ENCODE measurements at places on chromosomes 5 and 9.
A peak's percentile ranks its signal among the peaks of the same experiment; 100 is the strongest.

GRCh38 chr5:92332039-92332438 is 948.9 kb upstream of the ARRDC3 start:
- no peak for DNase-seq

GRCh38 chr5:35407697-35408096 is 177.4 kb upstream of the PRLR start:
- no peak for DNase-seq

DNA sequence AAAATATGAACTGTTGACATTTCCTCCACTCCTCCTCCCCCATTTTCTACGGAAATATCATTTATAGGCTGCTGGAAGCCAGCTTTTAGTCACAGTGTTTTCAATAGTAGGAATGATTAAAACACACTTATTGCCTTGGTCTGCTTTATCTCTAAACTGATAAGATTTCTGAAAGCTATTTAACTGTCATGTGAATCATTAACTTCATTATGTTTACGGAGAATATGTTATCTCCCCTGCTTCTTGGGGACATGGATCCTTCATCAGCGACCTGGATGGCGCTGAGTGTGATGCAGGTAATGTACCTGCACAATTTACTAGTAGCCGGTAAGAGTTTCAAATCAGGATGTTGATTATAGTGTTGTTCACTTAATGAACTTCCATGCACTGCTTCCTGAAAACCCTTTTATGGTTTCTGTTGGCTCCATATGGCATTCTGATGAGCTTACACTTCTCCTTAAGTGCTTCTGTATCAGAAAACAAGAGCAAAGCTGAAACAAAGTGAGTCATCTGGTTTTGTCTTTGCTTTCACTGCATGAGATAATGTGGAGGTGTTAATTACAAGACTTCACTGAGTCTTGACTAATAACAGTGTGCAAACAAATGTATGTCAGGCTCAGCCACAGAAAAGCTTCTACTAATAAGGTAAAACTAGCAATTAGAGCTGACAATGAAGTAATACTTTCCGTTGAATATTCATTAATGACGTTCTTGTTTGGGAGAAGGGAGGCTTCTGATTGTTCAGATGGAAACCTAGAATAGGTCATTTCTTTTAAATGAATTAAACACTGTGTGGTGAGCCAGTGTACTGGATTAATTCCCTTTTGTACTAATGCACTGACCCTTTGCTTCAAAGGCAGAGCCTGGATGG is 162.4 kb upstream of the ZNF608 start:
- peak; percentile 38 for DNase-seq

GRCh38 chr5:15821506-15821905 is 321.5 kb downstream of the FBXL7 start:
- no peak for DNase-seq

DNA sequence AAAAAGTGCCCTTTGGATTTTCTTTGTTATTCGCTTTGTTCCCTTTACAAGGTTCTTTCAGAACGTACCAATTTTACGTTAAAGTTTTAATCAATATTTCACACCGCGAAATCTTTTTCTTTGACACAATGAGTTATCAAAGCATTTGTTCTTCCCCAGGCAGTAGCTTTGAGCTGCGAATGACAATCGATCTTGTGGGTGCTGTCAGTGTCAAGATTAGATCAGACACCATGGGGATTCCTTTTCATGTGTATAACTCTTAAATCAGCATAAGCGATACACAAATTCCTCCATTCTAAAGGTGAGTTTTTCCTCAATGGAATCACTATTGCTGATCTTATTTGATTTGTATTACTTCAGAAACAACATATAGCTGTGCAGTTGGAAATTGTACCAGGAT is 145.5 kb downstream of the ST8SIA4 start:
- DNase-seq = no peak

- DNase-seq = no peak
Observed at GRCh38 chr5:135186662-135187522, 152.9 kb upstream of the PITX1 start.

GRCh38 chr5:92527311-92528078 is 1053.5 kb downstream of the NR2F1-AS1 start:
- DNase-seq = no peak

- DNase-seq = no peak
Observed at GRCh38 chr9:92760494-92760893, 4.1 kb downstream of the BICD2 start.

- DNase-seq = no peak
Observed at GRCh38 chr9:97847474-97848214, 5.4 kb upstream of the FOXE1 start.

DNA sequence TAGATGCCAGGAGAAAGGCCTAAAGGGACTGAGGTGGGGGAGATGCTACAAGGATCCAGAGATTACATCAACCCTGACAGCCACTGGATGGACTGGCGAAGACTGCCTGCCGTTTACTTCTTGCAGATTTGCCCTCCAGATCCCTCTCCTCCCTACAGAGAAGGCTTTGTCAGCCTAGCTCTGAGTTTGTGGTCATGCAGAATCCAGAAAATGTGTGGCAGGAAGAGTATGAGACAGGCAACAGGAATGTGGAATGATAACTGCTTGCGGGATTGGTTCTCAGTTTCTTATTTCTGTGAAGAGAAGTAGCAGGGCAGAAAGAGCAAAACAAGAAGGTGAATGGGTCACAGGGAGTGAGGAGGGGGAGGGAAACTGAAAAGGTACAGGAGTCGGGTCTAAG is 129.6 kb downstream of the TLE1 start:
- no peak for DNase-seq

DNA sequence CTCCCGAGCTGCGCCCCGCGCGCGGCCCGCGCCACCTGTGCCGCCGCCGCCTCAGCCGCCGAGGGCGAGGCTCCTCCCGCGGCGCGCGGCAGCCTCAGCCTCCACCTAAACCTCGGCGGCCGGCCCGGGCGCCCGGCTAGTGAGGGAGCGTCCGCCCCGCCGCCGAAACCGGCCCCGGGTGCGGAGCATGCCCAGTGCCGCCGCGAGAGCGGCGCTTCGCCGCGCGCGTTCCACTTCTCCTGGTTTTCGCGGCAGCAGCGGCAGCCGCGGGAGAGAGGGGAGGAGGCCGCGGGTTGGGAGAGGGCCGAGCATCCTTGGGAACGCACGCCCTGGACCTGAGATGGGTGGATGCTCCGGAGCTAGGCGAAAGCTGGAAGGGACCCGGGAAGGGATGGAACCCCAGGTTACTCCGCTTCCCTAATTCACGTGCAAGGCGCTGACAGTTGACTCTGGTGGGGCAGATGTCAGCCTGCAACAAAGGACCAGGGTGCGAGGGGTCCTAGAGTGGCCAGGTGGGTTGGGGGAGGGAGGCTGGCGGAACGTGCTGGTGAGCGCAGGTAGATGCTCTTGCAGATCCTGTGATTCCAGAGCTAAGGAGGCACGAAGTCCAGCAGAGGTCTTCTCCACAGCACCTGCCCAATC is at the start of gene CTNND2:
CTNND2 (minus strand) TSS at position 182 of the 642 bp plus-strand sequence. CDS start 593 bp downstream, outside the sequence.
- DNase-seq = peak; percentile 1

- DNase-seq = no peak
Observed at GRCh38 chr9:118640836-118641560, 728.2 kb downstream of the BRINP1 start.

DNA sequence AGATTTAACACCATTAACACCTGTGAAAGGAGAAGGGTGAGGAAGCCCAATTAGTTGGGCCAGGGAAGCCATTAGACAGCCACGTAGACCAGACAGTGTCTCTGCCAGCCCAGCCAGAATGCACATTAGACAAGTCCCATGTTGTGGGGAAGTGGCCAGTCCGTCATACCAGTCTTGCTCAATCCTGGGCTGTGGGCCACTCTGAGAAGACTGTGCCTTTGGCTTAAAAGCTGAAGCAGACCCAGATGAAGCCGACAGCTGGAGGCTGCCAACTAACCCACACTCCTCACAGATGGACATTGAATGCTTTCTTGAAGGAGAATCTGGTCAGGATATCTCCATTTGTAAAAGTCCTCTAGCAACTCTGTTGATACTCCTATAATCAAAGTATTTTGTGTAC is 128.5 kb downstream of the CHSY3 start:
- no peak for DNase-seq

DNA sequence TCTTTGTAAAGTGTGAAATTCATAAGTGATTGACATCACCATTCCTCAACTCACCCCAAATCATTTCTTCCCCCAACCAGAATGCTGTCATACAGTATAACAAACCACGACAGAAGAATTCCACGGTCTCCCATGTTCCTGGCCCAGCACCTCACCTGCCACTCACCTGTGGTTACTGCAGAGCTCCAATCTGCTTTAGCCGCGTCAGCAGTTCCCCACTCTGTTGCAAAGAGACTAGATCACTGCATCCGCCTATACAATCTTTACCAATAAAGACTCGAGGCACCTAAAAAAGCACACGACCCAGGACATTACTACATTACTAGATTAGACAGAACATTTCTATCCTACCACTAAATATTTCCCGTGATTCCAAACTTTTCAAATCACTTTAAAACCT is 6.2 kb downstream of the GLRX start:
- DNase-seq = no peak

DNA sequence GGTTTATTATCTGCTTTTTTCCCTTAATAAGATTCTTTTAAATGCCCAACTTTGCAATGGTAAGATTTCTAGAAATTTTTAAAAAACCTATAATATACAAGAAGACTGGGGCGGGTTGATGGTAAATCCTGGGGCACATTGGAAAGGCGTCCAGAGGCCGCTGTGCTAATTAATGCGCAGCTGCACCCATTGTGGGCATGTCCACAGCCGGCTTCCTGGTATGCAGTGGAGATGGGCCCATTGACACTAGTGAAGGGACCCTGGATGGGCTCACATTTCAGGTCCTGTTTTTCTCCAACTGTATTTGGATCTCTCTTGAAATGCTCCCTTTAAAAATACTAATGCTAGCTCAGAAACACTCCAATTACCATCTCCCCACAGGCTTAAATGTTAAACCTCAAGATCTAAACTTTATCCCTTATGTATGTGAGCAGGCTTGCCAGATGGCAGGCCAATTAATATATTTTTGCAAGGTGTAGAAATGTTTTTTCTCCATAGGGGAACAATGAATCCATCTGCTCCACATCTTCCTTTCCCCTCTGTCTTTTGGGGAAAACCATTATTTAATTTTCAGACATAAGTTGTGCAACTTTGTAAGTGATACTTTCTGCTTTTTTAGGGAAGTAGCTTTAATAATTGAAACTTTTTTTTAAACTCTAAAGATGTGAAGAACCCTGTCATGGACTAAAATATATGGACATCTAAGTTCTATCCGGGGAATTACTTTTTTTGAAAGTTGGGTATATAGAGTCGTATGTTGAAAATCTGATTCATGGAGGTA is 177.3 kb downstream of the CD180 start:
- DNase-seq = no peak

- no peak for DNase-seq
Observed at GRCh38 chr5:141211-141610, 49.2 kb downstream of the PLEKHG4B start.

DNA sequence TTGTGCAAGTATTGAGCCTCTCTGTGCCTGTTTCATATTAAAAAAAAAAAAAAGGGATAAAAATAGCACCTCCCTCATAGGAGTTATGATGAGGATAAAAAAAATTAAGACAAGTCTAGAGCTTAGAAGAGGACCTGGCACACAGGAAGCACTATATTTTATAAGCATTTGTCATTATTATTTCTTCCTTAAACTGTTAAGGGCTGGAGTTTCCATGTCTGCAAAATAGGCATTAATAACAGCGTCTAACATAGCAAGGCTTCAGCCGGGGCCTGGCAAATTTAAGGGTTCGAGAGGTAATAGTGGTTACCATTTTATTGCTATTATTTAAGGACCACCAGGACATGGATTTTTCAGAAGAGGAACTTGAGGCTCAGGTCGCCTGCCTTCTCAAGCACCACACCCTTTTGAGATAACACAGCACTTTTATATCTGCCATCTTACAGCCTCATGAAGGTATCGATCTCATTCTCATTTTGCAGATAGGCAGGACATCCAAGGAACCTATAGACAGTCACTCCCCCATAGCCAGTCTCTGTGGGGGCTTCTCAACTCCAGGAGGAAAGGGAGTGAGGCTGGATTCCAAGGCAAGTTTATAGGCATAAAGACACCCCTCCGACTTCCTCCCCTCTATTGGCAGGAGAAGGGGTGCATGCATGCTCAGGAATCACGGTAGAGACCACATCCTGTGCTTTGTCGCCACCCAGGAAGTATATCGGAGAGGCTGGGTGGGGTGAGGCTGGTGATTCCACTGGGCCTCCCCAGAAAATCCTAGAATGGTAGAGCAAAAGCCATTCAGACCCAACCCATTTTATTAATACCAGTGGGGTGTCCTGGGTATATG is 2.4 kb downstream of the ANXA6 start:
- peak; percentile 84 for DNase-seq

- no peak for DNase-seq
Observed at GRCh38 chr5:39606591-39606990, 181.8 kb upstream of the DAB2 start.

DNA sequence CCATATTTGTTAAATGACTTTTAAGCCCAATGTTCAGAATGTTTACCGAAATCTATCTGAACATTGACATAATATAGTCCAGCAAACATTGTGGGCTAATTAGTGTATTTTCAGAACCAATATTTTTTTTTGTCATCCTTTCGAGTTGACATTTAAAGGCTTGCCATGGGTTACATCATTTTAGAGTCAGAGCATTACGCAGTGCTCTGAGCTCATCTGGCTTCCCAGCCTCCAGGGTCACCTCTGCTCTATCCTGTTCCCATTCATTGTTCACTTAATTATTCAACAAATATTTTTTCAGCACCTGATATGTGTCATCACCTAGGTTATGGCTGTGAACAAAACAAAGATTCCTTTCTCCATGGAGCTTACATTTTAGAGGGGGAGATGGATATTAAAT is 80.2 kb downstream of the SREK1 start:
- DNase-seq = no peak

DNA sequence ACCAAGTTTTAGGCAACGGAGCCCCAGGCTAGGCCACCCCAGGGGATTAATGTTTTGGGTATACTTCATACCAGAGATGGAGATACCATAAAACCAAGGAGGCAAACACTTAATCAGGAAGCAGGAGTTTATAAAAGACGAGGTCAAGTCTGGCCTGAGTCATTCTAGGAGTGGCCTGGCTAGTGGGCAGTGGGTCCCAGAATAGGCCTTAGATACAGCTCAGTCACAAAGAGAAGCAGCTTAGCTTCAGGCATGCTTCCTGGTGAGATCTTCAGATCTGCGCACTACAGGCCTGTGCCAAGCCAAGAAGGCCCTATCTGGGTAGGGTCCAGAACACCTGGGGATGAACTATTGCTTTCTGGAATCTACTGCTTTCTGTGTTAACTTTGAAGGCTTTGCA is 20.6 kb upstream of the NR5A1 start:
- DNase-seq = no peak

GRCh38 chr5:93794954-93795353 is 53.6 kb upstream of the POU5F2 start:
- no peak for DNase-seq

DNA sequence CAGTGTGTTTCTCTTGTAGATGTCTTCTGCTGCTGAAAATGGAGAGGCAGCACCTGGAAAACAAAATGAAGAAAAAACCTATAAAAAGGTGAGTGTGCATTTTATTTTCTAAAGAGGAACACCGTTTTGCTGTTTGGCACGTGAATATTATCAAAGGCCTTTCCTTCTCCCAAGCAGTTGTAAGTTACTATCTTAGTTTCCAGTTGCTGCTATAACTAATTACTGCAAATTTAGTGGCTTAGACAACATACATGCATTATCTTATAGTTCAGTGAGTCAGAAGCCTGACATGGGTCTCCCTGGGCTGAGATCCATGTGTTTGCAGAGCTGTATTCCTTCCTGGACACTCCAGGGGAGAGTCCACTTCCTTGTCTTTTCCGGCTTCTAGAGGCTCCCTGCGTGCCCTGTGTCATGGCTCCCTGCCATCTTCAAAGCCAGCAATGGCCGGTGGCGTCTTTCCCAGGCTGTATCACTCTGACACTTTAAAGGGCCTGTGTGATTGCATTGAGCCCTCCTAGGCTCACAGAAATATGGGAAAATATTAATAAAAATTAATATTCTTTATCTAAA is 117.6 kb downstream of the PIP5K1B start:
- no peak for DNase-seq

GRCh38 chr5:10788358-10788757 is 27.3 kb upstream of the DAP start:
- DNase-seq = no peak

All from activated CD4-positive, alpha-beta T cell treated with anti-CD3 and anti-CD28 coated beads, Interleukin-10, Interleukin-2, amounts not matched to agents 100 ng/mL and 50 ng/mL, durations not matched to agents 16 hours and 8 hours (primary cell).